Activated CD4-positive, alpha-beta T cell treated with anti-CD3 and anti-CD28 coated beads, Interleukin-2, amount 10 ng/mL, durations not matched to agents 24 days and 14 days (primary cell): ENCODE measurements at places on chromosomes 12 and 14.

- no peak for DNase-seq
Observed at GRCh38 chr12:132838410-132839080, 9.9 kb upstream of the GOLGA3 start.

- no peak for DNase-seq
Observed at GRCh38 chr14:60515511-60516289, 6.8 kb downstream of the SIX6 start.

GRCh38 chr12:39503439-39503838 is 60.5 kb upstream of the KIF21A start:
- DNase-seq = no peak

DNA sequence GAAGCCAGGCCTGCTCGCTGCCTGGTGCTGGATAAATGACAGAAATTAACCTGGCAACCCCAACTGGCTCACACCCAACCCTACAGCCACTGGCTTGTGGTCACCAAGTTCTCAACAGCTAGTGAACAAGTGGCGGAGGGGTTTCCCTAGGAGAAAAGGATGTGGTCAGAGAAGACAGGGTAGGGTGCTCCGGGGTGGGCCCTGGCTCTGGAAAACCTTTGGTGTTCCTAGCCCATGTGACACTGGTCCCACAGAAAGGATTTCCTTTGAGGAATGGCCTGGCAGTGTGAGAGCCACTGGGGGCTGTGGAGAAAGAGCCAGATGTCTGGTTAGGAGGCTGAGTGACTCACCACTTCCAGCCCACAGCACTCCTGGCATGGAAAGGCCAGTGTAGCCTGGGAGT is 8.7 kb downstream of the SYNE3 start:
- DNase-seq = peak; percentile 68

DNA sequence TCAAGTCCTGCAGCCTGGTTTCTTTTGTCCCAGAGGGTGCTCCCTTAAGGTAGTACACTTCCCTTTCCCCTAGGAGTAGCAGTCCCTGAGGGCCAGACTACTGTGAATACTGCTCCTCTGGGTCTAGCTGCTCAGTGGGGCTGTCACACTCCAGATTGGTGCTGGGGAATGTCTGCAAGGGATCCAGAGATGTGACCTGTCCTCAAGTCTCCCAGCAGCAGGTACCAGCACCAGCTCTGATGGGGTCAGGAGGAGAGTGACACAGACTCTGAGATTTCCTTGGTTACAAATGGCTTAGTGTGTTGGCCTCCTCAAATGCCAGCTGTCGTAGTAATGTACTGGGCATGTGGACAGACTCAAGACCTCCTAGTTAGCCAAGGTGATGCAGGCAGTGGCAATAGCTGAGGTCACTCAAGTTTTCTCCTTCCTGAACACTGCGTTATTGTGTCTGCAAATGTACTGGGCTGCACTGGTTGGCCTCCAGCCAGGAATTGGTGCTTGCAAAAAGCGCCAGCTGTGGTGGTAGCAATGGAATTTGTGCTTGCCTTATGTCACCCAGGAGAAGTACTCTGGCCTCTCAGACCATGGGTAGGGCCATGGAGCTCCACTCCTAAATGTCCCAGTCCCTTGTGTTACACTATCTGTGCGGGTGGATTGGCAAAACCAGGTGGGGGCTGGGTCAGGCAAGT is 36.4 kb upstream of the AEBP2 start:
- DNase-seq = no peak

- no peak for DNase-seq
Observed at GRCh38 chr12:16881986-16882570, 276.1 kb upstream of the LMO3 start.

DNA sequence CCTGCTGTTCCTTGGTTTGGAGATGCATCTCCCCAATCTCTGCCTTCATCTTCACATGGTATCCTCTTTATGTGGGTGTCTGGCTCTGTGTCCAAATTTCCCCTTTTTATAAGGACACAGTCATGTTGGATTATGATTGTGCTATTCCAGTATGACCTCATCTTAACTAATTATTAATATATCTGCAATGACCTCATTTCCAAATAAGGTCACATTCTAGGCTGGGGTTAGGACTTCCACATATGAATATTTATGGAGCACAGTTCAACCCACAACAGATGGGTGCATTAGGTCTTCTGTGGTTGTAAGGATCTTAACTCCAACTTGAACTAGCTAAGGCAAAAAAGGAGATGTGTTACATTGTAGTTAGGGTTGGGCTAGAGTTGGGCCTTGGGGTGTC is 69.4 kb downstream of the ADCK1 start:
- DNase-seq = no peak

DNA sequence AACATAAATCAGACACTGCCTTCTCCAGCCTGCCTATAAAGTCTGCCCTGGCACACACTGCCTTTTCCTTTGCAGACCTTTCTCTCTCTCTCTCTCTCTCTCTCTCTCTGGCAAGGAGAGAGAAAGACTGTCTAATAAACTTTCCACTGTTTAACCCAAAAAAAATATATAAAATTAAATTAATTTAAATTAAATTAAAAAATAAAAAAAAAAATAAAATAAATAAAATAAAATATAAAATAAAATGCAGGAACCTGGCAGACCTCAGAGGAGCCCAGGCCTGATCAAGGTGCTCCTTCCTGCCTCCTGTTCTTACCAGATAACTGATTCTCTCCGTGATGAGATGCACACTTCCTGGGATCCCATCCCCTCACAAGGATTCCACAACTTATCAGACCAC is 103.9 kb upstream of the VASH1 start:
- DNase-seq = no peak

DNA sequence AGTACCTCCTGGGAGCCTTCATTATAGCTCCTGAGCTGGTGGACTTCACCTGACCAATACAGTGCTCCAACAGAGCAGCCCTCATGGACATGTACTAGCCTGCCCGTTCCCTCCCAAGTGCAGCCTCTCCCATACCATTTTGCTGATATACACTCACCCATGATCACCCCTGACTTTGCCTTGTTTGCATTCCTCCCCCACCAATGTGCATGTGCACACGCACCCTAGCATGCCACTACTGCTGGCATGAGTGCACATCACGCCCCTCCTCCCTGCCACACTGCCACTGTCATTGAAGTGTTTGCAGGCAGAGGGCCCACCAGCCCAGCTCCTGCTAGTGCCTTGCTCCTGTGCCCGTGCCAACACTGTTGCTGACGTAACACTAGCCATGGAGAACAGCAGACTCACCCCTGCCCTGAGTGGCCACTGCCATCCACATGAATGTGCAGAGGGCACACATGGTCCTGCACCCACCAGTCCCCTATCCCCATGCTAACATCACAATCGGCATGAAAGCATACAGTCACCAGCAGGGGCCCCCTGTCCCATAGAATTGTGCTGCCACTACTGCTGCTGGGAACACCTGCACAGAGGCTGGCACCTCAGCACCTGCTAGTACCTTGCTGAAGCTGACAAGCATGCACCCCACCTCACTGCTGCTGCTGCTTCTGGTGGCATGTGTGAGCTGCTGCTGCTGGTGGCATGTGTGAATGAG is 110.3 kb downstream of the SINHCAF start:
- peak; percentile 48 for DNase-seq

DNA sequence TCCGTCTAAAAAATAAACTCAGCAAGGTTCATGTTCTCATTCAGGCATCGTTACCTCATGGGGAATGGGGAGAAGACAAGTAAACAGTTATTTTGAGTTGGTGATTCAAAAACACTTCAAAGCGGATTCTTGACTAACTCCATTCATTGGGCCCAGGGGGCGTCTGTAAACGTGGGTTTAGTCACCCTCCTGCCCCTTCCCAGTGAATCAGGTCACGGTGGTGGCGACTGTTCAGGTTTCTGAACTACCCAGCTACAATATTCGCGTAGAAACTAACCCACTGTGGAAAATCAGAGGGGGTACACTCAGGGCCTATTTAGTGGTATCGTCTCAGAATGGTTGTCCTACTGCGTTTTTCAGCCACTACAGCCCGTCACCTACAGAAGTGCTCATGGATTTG is 15.2 kb downstream of the OR6S1 start:
- DNase-seq = no peak

- DNase-seq = peak; percentile 74
Observed at GRCh38 chr12:131452444-131452860, 258.4 kb upstream of the SFSWAP start.

GRCh38 chr14:68733086-68733914 is 59.6 kb downstream of the ZFP36L1 start:
- peak; percentile 79 for DNase-seq

DNA sequence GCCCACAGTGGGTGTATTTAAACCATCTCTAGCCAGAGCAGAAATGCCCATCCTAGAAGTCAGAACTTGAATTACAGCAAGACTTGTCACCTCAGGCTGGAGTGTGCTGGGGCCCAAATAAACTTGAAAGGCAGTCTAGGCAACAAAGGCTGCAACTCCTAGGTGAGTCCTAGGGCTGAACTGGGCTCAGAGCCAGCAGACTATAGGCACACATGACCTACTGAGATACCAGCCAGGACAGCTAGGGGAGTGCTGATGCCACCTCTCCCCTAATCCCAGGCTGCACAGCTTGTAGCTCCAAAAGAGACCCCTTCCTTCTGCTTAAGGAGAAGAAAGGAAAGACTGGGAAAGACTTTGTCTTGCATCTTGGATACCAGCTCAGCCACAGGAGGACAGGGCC is 106.0 kb downstream of the TXNDC16 start:
- no peak for DNase-seq

GRCh38 chr12:59173695-59174094 is 253.4 kb upstream of the LRIG3 start:
- DNase-seq = no peak

GRCh38 chr12:110312581-110313360 is 31.7 kb downstream of the ATP2A2 start:
- no peak for DNase-seq

GRCh38 chr12:107291018-107291417 is 197.7 kb upstream of the CRY1 start:
- no peak for DNase-seq

GRCh38 chr12:88691811-88692210 is 111.5 kb upstream of the KITLG start:
- DNase-seq = no peak

GRCh38 chr12:7591531-7591930 is 74.2 kb downstream of the APOBEC1 start:
- no peak for DNase-seq

DNA sequence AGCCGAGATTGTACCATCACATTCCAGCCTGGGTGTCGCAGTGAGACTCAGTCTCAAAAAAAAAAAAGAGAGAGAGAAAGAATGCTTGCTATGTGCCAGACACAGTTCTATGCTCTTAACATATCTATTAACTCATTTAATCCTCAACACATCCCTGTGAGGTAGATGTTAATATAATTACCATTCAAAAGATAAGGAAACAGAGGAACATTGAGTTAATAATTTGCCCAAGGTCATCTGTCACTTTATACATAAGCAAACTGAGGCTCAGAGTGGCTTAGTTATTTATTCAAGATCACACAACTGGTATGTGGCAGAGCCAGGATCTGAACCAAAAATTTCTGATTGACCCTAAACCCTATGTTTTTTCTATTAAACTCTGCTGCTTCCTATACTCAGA is 116.1 kb upstream of the BCAT1 start:
- DNase-seq = no peak

- no peak for DNase-seq
Observed at GRCh38 chr12:47268501-47269454, 189.0 kb upstream of the AMIGO2 start.

DNA sequence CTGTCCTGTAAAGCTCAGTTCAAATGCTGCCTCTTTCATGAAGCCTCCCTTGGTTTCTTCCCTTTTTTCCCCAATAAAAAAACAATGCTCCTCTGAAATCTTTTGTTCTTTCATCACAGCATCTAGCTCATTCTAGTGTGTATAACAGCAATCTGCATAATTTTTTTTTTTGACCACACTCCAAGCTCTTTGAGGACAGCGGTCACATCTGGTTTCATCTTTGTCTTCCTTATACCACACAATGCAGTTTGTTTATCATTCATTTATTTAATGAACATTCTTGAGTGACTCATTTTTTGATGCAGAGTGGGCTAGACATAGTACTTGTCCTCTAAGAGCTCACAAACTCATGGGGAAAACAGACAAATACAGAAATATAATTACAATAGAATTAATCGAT is 7.3 kb downstream of the GNG2 start:
- DNase-seq = peak; percentile 64

DNA sequence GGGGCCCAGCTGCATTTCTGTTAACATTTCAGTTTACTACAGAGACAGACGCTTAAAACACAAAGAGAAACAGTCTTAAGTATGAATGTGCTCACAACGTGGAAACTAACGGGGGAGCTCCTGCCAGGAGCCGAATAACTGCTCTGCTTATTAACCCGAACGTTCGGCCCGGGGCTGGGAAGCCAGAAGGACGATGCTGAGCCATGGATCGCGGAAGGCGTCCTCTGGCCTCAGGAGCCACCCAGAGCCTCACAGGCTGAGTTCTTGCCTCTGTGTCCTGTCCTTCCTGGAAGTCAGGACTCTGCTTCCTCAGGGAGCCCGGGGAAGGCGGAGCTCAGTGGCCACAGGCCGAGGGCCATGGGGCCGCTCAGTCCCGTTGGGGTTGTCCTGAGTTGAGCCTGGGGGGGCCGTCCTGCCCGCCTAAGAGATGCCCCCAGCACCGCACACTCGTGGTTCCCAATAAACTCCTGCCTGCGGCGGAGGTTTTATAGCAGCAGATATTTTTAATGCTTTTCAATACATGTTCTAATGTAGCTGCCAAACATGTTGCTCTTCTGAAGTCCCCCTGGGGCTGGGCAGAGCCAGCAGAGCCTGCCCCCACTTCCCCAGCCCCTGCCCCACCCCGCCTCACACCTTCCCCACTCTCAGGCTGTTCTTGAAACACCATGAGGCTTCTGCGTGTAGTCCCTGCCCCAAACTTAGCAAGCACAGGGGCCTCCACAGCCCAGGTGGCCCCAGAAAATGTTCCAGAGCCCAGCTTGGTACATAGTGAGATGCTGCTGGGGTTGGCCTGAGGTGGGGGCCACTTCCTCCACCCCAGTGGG is 3.4 kb upstream of the TEX22 start:
- no peak for DNase-seq

GRCh38 chr12:107400686-107401447 is 284.7 kb upstream of the PWP1 start:
- no peak for DNase-seq

GRCh38 chr12:23236811-23237210 is 611.8 kb downstream of the ETNK1 start:
- DNase-seq = no peak

DNA sequence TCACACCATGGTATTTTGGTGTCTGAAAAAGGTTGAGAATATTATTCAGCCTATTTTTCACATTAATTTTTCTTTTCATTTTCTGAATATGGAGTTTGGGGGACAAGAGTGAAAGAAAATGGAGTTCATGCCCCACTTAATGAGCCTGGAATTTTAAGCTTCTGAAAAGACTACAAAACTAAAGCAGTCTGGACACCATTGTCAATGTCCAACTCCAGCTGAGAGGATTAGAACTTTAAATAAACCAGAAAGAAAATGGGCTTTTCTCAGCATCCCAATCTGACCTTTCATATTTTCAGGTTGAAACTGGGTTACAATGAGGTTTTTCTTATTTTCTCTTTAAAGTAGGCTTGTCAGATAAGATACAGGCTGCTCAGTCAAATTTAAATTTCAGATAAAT is 207.7 kb downstream of the SLC6A15 start:
- no peak for DNase-seq

GRCh38 chr12:99700032-99700431 is 52.5 kb downstream of the GARIN6 start:
- no peak for DNase-seq
